ENCODE measurements at places on chromosomes 4 and X.

- no peak for DNase-seq
These were observed 184.6 kb downstream of the UGT8 start for GRCh38 chr4:114783215-114783595.

- DNase-seq, result no peak
These were observed 2.5 kb downstream of the CCDC110 start for GRCh38 chr4:185468999-185469398.

DNA sequence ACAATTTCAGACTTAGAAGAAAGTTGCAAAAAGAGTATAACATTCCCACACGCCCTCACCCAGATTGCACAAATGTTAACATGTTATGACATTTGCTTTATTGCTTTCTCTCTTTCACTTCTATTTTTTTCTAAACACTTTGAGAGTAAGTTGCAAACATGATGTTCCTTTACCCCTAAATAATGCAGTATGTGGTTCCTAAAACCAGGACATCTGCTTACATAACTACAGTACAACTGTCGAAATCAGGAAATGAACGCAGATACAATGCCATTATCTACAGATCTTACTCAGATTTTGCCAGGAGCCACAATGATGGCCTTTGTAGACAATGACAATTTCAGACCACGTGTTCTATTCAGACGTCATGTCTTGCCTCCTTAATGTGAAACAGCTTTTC is 22.4 kb downstream of the SH3TC1 start:
- DNase-seq, result no peak

DNA sequence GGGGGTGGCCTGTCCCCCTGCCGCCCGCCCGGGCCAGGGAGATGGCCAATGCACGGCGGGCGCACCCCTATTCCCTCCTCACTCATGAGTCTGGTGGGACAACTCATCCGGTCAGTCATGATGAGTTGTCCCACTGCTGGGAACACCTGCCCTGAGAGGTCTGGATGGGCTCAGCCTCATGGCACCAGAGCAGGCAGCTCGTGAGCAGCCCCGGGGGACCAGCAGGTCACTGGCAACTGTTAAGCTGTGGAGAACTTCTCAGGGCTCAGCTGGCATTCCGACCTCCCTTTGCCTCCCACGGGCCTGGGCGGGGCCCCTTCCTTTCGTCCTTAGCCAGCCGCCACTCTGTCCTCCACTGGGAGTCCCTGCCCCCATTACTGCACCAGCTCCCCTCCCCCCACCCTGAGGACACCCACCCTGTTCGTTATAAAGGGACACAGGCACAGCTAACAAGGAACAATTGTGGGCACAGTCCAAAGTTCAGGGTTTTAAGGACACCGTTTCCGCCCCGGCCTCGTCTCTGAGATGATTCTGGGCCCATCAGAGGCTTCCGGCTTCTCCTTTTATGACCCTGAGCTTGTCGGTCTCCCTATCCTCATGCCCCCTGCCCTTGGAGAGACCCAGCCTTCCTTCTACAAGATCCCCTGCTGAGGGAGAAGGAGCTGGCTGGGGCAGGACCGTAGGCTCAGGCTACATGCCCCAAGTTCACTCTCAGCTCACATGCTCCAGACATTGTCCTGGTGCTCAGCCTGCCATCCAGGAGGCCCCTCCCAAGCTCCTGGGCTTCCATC is 14.6 kb upstream of the KIAA0232 start:
- DNase-seq, result no peak

DNA sequence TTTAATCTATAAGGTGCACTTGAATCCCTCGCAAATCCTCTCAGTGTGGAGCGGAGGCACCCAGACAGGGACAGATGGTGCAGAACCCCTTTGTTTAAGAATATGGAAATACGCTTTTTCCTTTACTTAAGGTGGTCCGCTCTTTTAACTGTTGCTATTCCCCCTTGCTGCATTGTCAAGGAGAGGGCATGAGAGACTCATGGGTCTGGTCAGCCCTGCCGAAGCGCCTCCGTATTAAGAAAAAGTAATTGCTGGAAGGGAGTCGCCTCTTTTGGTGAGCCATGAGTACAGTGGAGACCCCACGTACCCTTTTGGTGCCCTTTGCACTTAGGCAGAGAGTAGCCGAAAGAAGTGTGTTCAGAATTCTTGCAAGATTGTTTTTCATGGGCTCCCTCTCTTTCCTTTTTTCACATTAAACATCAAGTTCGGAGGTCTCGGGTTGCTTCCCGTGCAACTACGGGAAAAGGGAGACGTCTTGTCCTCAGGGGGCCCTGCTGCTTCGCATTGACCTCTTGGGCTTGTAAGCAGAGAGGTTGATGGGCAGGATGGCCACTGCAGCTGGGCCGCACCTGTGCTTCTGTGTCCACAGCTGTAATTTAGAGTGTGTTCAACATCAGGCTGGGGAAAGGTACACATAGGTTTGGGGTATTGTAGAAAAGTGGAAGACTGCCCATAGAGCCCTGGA is 109.6 kb downstream of the SPRY1 start:
- DNase-seq, result no peak

GRCh38 chrX:130100180-130100579 is 10.1 kb downstream of the ELF4 start:
- no peak for DNase-seq

DNA sequence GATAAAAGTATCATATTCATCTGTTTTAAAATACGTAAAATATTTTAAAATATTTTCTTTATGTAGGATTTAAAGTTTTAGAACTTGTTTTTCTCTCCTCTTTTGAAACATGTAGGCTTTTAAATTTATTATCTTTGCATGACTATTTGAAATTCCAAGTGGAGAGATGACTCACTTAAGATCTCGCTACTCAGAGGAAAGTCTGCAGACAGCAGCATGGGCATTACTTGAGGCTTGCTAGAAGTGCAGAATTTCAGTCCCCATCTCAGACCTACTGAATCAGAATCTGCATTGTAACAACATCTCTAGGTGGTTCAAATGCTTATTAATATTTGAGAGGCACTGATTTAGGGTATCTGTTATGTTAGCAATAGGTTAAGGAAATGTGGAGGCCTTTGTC is 225.7 kb upstream of the ARX start:
- DNase-seq, result no peak

DNA sequence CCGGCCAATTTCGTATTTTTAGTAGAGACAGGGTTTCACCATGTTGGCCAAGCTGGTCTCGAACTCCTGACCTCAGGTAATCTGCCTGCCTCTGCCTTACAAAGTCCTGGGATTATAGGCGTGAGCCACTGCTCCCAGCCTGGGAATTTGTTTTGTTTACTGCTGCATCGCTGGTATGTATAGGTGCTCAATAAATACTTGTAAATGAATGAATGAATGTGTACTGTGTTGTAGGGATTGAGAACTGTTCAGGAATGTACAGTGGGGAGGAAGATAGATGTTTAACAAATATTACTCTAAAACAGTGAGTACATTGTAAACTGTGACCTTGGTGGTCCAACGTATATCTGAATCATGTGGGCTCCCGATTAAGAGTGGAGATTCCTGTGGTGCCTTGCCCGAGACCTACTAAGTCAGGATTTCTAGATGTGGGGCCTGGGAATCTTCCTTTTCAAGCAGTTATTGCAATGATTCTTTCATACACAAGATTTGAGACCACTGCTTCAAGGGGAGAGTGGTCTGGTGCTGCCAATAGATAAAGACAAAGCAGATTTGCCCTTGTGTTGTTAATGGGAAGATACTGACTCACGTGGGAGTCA is 41.0 kb downstream of the WWC2 start:
- DNase-seq, result no peak

GRCh38 chr4:91116861-91117260 is 989.7 kb downstream of the CCSER1 start:
- DNase-seq, result no peak

- DNase-seq, result no peak
These were observed 25.7 kb downstream of the GUCY1A1 start for GRCh38 chr4:155692361-155692760.

GRCh38 chrX:12370497-12370986 is 232.3 kb downstream of the FRMPD4 start:
- DNase-seq, result no peak

GRCh38 chr4:15479089-15479912 is 9.6 kb downstream of the CC2D2A start:
- DNase-seq, result peak; percentile 78

GRCh38 chr4:182629096-182629495 is 288.1 kb downstream of the DCTD start:
- no peak for DNase-seq

Data from LNCaP clone FGC (cell line).